ENCODE measurements at places on chromosomes 1 and 21. TPM values are rescaled to one million over a fixed set of nuclear protein-coding genes. Genes with fewer than 3 reads are reported as not detected.
A peak's percentile ranks its signal among the peaks of the same experiment; 100 is the strongest.

Gene APCS
- not detected for total RNA-seq

Gene SLAMF9
- 2.2 TPM for total RNA-seq

Gene RNF220
- total RNA-seq = 79.6 TPM

Gene ATP6V1G3
- not detected for total RNA-seq

Gene ADORA3
- not detected for total RNA-seq

Gene OR10J1
- total RNA-seq = not detected

Gene CACYBP
- 205 TPM for total RNA-seq

DNA sequence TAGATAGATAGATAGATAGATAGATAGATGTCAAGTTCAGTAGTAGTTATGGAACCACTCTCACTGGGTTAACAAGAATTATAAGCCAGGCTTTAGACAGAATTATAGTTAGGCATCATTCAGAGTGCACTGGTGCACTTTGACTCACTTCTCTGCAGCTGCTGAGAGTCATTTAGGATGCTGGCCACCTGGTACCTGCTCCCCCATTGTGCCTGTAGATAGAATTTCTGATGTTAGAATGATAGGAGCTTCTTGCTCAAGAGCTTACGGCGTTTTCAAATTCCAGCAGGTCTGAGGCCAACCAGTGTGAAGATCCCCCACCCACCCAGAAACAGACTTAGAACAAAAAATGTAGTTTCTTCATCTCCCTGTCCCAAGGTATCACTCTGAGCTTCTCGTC is 107.8 kb upstream of the HMCN1 start:
- DNase-seq = no peak

GRCh38 chr1:215198021-215198420 is 115.5 kb downstream of the KCNK2 start:
- no peak for DNase-seq

GRCh38 chr1:201142011-201142848 is 12.0 kb downstream of the TMEM9 start:
- DNase-seq = no peak

GRCh38 chr1:208731981-208732821 is 488.0 kb upstream of the PLXNA2 start:
- DNase-seq = no peak

- no peak for DNase-seq
Measured at GRCh38 chr1:181906631-181907030, 154.9 kb downstream of the ZNF648 start.

- peak; percentile 82 for DNase-seq
Measured at GRCh38 chr1:56417646-56418045, 161.7 kb downstream of the PLPP3 start.

- peak; percentile 57 for DNase-seq
Measured at GRCh38 chr1:78619803-78620579, at the start of gene IFI44L. TSS of gene IFI44L (plus strand) at chr1:78620448. CDS start at chr1:78627916, 7,468 bp downstream.

DNA sequence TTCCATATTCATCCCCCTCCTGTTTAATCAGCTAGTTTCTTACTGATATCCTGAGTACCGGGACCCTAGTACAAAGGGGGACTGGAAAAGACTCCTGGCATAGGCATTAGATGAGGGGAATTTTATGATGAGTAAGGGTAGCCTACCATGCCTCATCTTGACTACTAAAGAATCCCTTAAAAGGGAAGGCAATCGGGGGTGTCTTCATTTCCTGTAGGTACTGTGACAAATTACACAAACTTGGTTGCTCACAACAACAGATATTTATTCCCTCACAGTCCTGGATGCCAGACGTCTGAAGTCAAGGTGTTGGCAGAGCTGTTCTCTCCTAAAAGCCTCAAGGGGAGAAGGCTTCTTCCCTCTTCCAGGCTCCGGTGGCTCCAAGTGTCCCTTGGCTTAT is 28.9 kb upstream of the RUNX1 start:
- no peak for DNase-seq

- no peak for DNase-seq
Measured at GRCh38 chr1:36911561-36912364, 122.6 kb downstream of the GRIK3 start.

GRCh38 chr1:205339717-205340116 is 17.0 kb downstream of the KLHDC8A start:
- DNase-seq = no peak

DNA sequence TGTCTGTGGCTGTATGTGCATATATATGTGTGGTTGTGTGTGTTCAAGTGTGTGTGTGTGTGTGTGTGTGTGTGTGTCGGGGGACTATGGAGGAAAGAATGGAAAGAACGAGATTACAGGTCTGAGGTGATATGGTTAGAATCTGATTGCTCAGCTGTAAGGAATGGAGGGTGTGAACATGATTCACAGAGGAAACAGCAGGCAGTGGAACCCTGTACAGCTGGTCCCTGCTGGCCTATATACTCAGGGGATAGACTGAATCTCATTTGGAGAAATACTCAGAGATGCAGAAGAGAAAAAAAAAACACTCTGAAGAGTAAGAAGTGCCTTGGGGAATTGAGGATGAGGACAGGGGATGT is 180.1 kb upstream of the ESRRG start:
- DNase-seq = peak; percentile 8

DNA sequence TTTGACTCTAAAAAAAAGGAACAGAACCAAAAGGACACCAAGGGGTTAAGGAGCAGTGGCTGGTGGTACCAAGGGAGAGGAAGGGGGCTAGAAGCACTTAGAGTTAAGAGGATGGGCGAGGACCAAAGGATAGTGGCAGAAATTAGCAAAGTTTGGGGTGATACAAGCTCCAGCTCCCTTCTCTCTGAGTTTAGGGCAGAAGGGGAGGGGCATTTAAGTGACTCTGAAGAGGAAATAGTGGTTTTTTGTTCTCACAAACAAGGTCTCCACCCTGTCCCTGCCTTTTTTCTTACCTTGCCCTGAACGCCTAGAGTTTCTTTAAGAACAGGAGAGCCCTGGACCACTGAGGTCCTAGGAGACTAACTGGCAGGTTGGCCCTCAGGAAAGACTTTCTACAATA is 3.3 kb downstream of the CDC42SE1 start:
- DNase-seq = no peak

DNA sequence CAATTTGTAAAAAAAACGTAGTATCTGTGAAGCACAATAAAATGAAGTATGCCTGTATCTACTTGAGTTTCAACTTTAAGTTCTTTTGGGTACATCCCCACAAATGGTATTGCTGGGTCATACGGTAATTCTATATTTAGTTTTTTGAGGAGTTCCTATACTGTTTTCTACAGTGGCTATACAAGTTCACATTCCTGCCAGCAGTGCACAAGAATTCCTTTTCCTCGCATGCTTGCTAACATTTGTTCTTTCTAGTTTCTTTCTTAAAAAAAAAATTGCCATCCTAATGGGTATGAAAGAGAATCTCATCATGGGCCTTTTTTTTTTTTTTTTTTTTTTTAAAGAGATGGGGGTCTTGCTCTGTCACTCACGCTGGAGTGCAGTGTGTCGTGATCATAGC is 41.9 kb downstream of the UCK2 start:
- DNase-seq = no peak

DNA sequence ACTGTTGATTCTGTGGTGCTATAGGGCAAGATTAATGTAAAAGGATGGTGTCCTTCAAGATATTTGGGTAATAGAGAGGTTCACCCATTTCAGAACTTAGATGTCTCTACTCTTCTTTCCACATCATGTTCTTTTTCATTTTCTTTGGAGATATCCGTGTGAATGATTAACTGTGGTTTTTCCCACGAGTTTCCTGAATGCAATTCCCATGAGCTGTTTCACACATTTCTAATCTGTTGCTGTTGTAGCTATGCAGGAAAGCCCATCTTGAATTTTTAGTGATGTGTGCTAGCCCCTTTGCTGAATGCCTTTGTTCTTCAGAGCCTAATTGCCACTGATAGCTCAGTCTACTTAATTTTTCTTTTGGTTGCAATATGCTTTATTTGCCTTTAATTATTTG is 27.6 kb downstream of the SNX27 start:
- DNase-seq = no peak

All from H4 (cell line).